ENCODE measurements at places on chromosomes 5 and 9.

DNA sequence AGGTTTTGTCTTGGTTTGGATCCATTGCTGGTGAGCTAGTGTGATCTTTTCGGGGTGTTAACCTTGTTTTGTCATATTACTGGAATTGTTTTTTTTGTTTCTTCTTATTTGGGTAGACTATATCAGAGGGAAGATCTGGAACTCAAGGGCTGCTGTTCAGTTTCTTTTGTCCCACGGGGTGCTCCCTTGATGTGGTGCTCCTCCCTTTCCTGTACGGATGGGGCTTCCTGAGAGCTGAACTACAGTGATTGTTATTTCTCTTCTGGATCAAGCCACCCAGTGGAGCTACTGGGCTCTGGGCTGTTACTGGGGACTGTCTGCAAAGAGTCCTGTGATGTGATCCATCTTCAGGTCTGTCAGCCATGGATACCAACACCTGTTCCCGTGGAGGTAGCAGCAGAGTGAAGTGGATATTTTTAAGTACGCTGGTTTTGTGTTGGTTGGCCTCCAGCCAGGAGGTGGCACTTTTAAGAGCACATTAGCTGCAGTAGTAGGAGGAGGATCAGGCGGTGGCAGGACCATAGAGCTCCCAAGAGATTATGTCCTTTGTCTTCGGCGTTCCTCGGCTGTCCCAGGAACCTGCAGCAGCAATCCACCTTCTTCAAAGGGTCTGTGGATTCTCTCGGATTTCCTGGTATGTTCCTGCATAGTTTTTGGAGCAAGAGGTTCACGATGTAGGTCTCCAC lies 27.2 kb downstream of the SCAMP1 start:
- DNase-seq, result no peak

DNA sequence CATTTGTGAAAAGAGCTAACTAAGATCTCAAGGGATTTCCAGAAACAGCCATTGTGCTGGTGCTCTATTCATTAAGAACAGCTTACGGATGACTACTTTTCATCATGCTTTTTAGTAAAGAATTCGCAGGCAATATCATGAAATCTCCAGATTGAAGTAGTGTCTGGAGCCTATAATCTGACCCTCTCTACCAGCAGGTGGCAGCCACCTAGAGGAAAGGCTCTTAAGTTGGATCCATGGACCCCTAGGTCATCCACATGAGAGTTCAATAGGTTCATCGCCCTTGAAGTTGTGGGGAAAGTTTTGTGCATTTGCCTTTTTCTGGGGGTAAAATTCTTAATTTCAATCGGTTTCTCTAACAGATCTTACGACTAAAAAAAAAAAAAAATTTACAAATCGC lies 82.3 kb downstream of the SLC1A3 start:
- DNase-seq, result no peak

DNA sequence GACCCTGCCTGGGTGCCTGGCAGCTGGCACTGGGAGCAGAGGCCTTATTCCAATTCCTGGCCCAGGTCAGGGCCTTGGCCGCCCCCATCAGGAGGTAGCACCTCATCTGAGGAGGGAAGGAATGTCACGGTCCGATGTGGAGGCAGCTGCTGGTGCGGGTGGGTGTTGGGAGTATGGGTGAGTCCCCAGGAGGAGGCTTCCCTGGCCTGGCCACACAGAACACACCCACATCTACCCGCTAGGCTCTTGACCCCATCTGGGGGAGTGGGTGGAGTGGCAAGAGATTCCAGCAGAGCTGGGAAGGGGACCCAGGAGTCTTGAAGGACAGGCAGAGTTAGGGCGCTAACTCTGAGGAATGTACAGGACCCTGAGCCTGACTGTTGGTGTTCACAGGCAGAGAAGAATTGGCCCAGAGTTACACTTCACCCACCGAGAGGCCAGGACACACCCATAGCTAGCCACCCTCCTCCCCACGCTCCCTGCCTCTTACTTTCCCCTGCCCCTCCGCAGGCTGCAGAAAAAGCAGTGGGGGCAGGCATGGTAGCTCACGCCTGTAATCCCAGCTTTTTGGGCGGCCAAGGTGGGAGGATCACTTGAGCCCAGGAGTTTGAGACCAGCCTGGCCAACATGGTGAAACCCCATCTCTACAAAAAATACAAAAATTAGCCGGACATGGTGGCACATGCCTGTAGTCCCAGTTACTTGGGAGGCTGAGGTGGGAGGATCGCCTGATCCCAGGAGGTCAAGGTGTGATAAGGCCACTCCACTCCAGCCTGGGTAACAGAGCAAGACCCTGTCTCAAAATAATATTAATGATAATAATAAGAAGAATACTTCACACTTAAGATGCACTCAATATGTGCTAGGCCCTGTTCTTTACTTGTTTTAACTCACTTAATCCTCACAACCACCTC lies 6.0 kb downstream of the OLFML2A start:
- DNase-seq, result no peak

- DNase-seq, result no peak
Observed at GRCh38 chr9:85741095-85741874, 469 bp downstream of the AGTPBP1 start.

DNA sequence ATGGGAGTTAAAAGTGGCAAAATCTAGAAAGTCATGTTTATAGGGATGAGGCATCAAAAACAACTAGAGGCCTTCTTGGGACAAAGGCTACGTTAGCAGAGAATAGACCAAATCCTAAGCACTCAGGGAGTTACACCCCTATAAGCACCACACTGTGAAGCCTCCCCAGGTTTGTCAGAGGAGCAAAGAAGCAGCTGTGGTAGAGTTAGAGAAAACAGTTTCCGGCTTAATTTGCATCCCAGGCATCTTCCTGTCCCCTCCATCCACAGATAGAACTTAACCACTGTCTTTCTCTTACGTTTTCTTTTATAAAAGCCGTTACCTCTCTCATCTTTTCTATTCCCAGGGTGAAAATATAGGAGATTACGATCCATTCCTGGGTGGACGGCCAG lies 188.6 kb upstream of the KLF9 start:
- DNase-seq, result no peak

- no peak for DNase-seq
Observed at GRCh38 chr5:66529182-66529581, 67.0 kb upstream of the MAST4 start.

GRCh38 chr5:176844706-176845391 lies 34.5 kb downstream of the UNC5A start:
- DNase-seq, result no peak
